Kidney epithelial cell (primary cell): ENCODE measurements at places on chromosomes 4 and X.

DNA sequence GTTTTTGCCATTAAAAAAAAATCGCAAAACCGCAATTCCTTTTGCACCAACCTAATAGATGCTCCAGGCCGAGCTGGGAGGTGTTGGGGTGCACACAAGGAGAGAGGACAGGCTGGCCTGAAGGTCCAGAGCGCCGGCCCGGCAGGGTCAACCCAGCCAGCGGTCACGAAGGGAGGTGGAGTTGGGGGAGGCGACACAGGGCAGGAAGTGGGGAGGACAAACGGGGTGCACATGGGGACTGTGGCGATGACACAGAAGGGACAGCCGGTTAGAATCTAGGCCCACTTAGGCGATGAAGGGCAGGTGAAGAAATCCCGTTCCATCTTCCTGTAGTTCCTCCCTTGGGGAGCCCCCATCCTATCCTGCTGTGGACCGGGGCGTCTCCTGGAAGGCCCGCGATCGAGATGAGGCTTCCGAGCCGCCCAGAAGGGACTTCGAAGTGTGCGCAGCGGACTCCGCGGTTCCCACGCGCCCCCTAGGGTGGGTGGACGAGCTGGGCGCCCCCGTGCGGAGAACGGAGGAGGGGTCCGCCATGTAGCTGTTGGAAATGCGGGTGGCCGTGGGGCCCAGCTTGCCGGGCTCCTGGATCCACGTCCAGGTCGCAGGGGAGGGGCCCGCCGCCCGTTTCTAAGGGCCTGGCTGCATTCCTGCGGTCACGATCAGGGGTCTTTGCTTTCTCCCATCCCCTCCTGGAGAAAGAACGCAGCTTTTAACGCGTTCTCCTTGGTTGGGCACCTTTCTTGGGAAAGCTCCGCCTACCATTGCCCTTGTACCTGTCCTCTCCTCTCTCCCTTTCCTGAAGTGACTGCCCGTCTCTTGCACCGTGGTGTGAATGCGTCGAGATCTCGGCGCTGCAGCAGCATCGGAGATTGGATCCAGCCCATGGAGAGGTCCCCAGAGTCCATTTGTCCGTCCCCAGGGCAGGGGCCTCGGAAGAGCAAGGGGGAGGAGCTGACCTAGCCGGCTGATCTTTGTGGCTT, 17.0 kb upstream of the HPF1 start:
- DNase-seq = no peak

- no peak for DNase-seq
These were observed 96.6 kb upstream of the GATB start for GRCh38 chr4:151857368-151857767.

DNA sequence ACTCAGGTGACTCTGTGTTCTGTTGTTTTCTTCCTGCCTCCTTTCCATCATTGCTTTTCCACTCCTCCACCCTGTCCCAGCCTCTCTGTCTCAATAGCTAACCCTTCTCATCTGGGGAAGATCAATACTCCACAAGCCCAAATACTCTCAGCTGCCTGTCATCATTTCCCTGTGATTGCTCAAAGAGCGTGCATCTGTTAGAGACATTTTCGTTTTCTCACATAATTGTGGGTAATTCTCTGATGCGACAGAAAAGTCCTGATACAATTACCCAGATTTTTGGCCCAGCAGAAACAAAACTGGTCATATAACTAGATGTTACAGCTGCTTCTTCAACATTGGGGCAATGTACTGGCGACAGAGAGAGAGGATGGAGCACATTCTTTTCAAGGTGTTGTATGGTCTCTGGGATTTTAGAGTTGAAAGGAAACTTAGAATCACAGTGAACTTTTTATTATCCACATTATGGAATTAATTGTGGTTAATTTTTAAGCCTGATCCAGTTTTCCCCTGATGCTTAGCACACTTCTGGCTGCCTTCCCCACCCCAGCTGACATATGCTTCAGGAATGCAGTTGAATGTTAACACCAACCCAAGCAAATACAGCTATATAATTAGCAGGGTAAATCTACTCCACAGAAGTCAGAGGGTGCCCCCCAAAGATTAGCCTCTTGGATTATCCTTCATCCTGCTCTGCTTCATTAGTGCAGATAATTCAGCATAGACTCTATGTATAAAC, 171.4 kb upstream of the ANXA3 start:
- peak; percentile 26 for DNase-seq

DNA sequence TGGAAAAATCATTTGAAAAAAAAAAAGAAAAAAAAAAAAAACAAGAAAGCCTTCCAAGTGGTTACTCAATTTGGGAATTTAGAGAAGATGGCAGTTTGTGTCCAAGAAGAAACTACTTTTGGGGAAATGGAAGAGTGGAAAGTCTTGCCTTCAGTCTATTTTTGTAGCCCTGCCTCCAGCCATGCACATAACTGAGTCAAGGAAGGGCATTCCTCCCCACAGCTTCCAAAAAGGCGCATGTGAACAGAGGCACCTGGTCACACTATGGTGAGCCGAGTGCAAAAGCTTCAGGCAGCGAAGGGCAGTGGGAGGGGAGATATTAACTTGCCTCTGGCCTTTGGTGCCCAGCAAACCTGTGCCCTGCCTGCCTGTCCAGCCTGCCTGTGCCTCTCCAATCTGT, 163.7 kb downstream of the SMIM20 start:
- DNase-seq = no peak

DNA sequence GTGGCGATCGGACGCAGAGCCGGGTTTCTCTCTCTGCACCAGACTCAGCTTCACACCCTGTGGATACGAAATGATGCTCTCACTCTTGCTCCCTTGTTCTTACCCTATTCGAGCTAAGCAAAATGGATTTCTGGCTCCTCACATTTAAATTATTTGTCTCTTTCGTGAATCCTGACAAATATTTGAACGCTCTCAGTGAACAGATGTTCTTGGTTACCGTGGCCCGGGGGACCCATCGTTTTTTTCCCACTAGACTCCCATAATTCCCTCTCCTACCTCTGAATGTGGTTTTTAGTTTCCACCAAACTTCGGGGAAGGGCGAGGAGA, 630 bp downstream of the SMARCA5 start:
- DNase-seq = no peak

DNA sequence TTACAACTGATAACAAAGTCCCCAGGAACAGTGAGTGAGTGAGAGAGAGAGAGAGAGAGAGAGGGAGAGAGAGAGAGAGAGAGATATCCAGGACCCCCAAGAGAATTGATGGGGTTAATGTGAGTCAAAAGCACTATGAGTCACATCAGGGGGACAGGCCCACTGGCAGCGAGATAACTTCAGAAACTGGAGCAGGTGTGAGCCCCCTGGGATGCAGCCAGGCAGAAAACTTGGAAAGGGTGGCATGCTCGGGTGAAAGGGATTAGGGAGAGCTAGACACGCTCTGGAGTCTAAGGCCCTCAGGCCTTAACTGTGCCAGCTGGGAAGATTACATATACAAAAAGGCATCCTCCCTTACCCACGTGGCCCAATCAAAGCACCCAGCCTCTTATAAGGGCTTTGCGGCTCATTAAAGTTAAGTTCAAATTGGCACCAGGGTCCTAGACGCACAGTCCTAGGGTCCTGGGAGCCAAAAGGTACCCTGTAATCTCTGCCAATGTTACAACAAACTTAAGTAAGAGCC, 841 bp downstream of the ACOT9 start:
- peak; percentile 37 for DNase-seq

- DNase-seq = no peak
These were observed 105.1 kb upstream of the ARHGAP24 start for GRCh38 chr4:85369703-85370380.

DNA sequence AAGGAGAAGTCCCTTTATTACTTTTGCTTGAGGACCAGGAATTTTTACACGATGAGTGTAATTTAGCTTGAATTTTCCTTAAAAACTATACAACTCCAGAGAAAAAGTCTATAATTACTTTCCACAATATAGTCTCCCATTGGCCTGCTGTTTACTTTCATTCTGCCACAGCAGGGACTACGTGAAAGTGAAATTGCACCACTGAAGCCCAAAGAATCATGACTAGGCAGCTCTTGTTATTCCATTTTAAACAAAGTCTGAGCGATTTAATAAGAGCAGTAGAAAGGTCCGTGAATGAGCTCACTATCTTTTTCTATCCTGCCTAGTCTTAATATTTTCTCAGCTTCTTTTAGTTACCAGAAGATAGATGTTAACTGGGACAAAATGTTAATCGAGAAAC, 68.6 kb downstream of the ADGRG4 start:
- no peak for DNase-seq

- no peak for DNase-seq
These were observed 258.3 kb upstream of the GABRA2 start for GRCh38 chr4:46648088-46648744.

GRCh38 chrX:109920325-109920724, 82.6 kb upstream of the TMEM164 start:
- no peak for DNase-seq

DNA sequence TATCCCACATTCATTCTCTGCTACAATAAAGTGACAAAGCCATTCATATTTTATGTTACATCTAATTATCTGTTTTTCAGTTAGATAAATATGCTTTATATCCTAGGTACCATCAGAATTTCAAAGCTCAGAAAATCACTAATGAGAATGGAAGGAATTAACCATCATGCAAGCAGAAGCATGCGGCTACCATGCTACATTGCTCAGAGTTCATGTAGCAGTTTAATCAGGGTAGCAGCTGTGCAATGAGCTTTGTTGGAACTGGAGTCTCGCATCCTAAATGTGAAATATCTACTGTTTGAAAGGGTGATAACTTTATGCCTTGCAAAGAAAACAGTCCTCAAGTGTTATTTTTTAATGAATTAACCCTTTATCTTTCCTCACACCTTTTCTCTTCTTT, 77.5 kb downstream of the SNCA start:
- DNase-seq = no peak

DNA sequence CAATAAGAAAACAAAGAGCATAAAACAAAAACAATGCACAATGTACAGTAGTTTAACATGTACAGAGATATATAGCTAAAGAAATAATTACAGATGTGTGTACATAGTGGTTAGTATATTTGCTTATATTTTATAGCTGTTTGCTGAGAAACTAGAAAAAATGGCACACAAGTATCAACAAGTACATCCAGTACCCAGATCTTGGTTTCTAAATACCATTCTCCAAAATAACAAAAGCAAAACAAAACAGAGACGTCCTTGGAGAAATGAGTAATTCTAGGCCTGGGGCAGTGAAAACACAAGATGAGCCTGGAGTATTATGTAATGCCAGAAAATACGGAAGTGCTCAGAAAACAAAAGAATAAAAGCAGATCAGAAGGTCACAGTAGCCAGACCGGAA, 189.6 kb downstream of the TMEM47 start:
- no peak for DNase-seq

- no peak for DNase-seq
These were observed 197.7 kb downstream of the CAMK2D start for GRCh38 chr4:113563691-113564378.

- peak; percentile 4 for DNase-seq
These were observed 36.0 kb upstream of the NPNT start for GRCh38 chr4:105859233-105859632.

DNA sequence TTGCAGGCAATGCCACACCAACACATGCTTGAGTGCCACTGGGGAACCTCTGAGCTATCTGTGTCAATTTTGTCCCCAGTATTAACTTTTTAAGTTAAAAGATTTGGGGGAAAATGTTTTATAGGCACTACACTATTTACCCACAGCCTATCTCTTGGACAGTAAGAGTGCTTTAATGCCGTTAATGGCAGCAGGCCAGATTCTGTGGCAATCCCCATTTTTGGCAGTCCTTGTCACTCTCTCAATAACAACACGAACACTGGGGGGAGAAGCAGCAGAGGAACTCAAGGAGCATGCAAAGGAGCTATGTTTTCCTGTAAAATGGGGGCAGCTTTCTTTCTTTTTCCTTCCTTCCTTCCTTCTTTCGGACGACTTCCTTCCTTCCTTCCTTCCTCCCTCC, 168.6 kb downstream of the NSUN7 start:
- DNase-seq = no peak

DNA sequence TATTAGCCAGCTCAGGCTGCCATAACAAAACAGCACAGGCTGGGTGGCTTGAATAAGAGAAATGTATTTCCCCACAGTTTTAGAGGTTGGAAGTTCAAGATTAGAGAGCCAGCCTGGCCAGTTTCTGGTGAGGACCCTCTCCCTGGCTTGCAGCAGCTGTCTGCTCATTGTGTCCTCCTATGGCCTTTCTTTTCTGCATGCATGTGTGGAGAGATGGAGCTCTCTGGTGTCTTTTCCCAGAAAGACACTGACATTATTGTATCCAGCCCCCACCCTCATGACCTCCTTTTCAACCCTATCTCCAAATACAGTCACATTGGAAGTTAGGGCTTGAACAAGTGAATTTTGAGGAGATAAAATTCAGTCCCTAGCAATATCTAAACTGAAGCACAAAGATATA, 263.8 kb upstream of the PABPC4L start:
- DNase-seq = no peak

GRCh38 chrX:40827331-40827730, 92.0 kb upstream of the MED14 start:
- no peak for DNase-seq

- DNase-seq = no peak
These were observed 717.5 kb upstream of the SLIT2 start for GRCh38 chr4:19534159-19534558.

DNA sequence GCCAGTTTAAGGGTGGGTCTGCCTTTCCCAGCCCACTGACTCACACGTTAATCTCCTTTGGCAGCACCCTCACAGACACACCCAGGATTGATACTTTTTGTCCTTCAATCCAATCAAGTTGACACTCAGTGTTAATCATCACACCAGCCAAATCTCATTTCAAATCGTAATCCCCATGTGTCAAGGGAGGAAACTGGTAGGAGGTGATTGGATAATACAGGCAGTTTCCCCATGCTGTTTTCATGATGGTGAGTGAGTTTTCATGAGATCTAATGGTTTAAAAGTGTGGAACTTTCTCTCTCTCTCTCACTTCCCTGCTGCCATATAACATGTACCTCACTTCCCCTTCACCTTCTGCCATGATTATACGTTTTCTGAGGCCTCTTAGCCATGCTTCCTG, 647.2 kb upstream of the FRG1 start:
- DNase-seq = no peak

DNA sequence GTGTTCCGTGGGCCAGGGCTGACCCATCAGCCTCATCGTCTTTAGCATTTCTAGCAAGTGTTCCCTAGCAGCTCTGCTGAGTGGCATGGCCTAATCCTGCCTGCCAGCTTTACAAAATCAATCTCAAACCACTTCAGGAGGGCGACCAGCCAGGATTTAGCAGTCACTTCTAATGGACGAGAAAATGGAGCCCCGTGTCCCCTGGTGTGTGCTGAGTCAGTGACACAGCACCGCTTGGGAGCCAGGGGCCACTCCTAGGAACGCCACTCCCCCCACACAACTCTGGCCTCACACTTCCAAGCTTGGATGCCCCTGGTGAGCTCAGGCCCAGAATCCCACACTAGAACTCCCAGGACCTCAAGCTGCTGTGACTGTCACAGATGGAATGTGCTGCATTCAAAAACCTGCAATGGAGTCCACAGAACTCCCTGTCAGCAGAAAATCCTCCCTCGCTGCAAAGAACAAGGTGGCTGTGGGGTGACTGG, 311.2 kb upstream of the GATB start:
- peak; percentile 50 for DNase-seq

DNA sequence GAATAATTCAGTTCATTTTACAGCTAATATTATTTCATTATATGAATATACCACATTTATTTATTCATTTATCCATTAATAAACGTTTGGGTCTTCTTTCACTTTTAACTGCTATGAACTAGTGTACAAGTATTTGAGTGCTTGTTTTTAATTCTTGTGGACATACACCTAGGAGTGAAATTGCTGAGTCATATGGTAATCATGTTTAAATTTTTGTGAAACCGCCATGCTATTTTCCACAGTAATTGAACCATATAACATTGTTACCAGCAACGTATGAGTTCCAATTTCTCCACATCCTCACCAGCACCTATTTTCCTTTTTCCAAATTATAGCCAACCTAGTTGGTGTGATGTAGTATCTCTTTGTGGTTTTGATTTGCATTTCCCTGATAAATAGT, 388.2 kb downstream of the MAGEE1 start:
- no peak for DNase-seq
